ENCODE measurements at places on chromosomes 4 and X.

DNA sequence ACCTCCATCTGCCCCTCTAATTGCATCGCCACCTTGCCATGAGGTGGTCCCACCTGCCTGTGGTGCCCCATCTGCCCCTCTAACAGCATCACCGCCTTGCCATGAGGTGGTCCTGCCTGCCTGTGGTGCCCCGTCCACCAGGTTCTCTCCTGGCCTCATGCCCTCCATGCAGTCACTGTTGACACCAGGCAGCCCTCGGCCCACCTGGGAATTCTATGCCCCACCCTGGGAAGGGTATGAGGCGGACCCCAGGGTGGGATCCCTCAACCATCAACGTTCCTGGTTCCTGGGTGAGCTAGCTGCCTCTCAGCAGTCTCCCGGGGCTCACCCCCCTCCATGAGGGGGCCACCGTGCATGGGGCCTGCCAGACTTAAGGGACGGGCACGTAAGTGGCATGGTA is 38.9 kb downstream of the ACOX3 start:
- no peak for DNase-seq

DNA sequence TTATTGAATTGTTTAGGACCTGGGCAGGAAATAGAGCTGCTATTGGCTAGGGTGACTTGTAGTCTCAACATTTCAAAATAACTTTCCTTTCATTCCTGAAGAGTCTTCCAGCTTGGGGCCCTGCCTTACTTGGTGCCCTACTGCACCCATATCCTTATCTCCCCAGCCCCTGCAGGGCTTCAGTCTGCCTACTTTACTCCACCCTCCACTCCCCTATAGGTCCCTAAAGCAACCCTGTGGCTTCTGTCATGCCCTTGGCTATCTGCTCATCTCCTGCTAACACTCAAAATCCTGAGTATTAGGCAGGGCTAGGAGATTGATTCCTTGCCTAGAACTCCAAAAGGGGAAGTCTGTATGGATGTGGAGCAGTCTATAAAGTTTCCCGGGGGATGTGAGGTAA is 57.6 kb upstream of the PRKG2 start:
- no peak for DNase-seq

GRCh38 chrX:10457092-10457491 is 163.3 kb downstream of the MID1 start:
- DNase-seq: no peak

- DNase-seq: no peak
Observed at GRCh38 chr4:177177541-177178081, 132.1 kb upstream of the NEIL3 start.

- peak; percentile 84 for DNase-seq
Observed at GRCh38 chr4:112560084-112560483, 44.1 kb upstream of the NEUROG2 start.

- no peak for DNase-seq
Observed at GRCh38 chr4:26116057-26116456, 202.0 kb downstream of the SMIM20 start.

GRCh38 chr4:155632310-155632840 is 34.3 kb upstream of the GUCY1A1 start:
- DNase-seq: no peak

DNA sequence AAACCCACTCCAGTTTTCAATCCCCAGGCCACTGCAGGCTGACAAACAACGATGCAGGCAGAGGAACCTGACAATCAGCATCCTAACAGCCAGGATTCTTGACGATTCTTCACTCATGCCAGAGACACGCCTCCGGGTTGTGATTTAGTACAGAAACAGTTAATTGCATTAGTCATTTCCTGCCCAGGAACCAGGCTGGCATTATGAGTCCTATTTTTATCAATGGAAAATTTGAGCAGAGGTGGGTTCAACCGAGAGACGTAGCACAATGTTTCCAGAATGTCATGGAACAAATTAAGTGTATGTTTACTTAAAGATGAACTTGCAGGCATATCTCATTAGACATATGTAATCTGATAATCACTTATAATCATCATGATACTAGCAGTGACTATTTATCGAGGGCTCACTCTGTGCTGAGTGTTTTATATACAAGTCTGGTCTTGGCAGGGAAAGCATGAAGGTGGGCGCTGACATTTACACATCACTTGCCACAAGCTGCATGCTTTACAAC is 159.7 kb downstream of the NSUN7 start:
- DNase-seq: peak; percentile 14

DNA sequence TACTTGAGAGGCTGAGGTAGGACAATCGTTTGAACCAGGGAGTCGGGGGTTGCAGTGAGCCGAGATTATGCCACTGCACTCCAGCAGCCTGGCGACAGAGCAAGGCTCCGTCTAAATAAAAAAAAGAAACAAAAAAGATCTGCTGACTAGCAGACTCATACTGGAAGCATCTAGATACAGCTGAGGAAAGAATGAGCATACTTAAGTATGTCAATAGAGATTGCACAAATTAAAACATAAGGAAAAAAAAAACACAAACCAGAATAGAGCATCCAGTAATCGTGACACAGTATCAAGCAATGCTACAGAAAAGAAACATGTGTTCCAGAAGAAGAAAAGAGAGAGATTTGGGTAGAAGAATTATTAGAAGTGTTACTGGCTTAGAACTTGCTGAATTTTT is 105.5 kb upstream of the SPOCK3 start:
- no peak for DNase-seq

DNA sequence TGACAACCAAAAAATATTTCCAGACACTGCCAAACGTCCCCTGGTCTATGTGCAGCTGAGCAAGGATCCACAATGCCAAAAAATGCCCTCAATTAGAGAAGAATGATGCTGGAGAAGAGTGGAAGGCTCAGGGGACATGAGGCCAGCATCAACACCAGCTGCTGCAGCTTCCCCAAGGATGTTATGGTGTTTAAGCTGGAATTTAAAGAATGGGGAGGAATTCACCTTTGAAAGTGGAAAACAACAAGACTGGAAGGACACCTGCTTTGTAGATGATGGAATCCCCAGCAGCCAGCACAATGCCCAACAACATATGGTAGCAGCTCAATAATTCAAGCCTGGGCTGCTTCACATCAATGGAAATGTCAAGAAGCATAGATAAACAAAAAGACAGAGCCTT is 20.3 kb upstream of the SMPX start:
- DNase-seq: no peak

- no peak for DNase-seq
Observed at GRCh38 chrX:110435196-110435595, 76.5 kb downstream of the RTL9 start.

GRCh38 chrX:31423609-31424189 is 351.9 kb upstream of the FTHL17 start:
- DNase-seq: peak; percentile 53

GRCh38 chrX:129996120-129996519 is 13.7 kb downstream of the BCORL1 start:
- peak; percentile 25 for DNase-seq

DNA sequence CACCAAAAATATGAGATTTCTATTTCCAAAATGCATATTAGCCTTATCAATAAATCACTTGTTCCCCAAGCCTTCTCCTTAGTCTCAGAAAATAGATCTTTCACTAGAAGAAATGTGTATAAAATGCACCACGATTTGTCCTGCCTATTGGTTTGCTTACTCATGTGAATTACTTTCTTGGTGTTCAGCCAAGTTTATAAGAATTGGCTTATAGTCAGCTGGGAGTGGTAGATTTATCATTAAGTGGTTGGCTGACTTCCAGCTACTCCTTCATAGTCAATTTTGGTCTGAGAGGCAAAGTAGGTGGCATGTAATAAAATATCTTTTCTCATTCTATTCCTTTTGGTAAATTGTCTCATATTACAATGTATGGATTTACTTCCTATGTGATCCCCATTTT is 1.3 kb downstream of the SULT1E1 start:
- DNase-seq: no peak

- no peak for DNase-seq
Observed at GRCh38 chrX:96407072-96407471, 277.6 kb upstream of the DIAPH2 start.

DNA sequence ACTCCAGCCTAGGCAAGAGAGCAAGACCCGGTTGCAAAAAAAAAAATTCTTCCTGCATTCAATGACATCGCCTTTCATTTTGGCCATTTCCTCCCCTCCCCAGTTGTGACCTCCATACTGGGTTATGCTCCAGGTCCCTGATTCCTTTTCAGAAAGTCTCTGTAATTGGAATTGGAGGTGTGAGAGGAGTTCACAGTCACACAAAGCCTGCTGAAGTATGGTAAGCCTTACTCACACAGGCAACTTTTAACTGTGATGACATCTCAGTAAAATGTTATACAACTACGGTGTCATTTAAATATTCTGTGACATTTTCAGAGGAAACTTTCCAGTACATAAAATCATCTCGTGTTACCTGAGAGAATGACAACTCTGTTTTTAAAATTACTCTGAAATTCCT is 73.6 kb downstream of the CEP44 start:
- peak; percentile 52 for DNase-seq

GRCh38 chrX:103756736-103757135 is 19.9 kb upstream of the PLP1 start:
- DNase-seq: peak; percentile 3

GRCh38 chrX:39595977-39596376 is 501.8 kb downstream of the BCOR start:
- no peak for DNase-seq

DNA sequence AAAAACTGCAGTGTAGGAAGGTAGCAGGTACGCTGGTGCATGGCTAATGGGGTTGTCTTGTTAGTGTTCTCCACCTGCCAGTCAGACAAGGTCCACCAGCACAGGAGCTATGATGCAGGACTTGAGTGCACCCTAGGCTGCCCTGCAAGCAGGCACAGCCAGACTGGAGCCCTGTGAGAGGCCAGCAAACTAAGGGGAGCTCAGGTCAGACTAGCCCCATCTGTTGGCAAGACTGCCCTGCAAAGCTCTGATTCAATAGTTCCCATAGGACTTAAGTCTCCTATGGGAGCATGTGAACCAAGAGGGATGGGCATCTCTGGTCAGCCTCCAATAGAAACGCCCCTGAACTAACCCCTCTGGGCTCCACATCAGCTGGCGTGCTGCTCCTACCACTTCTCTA is 1307.3 kb downstream of the C4orf33 start:
- no peak for DNase-seq

DNA sequence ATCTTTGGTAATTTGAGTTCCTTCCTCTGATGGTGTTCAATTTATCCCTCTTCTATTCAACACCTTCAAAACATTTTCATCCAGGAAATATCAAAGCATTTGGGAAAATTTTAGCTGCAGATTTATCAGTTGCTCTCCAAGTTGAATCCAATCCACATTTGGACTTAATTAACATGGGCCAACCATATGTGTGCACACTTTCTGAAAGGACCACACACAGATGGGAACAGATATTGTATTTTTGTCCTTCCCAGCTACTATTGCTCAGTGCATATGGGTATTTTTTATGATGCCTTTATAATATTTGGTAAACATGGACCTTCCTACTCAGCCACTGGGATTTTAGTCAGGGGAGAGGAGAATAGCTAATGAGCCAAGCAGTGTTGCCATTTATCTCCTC is 65.2 kb downstream of the GLRA2 start:
- DNase-seq: no peak

GRCh38 chr4:87915621-87916020 is 59.9 kb upstream of the SPP1 start:
- DNase-seq: no peak

DNA sequence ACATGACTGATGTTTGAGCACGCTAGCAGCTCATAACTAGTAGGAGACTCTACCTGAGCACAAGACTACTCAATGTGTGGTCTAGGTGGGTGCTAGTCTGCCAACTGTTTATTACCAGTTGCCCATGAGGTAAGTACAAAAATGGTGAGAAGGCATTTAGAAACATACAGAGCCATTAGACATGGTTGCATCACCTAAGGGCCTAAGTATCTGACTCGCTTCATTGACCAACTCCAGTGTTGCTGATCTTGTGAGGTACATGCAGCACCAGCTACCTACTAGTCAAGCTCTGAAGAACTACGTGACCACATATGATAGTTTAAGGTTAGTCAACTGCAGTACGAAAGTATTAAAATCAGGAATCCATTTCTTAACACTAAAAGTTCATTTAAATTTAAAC is 39.9 kb downstream of the APBB2 start:
- DNase-seq: no peak

DNA sequence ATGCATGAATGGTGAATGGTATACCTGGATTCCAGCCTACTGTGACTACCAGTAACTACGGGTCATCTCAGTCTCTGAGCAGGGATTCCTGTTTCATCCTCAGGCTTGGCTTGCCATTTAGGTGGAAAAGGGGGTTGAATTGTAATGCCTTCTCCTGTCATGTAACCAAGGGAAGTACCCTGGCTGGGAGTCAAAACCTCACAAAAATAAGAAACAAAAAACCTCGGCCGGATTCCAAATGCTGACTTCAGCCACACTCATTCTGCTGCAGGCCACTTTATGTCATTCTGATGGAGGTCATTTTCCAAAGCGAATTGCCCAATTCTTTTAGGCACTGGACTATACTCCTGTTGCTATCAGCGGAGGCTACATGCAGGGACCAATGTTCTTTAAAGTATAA is 324.7 kb downstream of the LDB2 start:
- DNase-seq: no peak

- DNase-seq: peak; percentile 43
Observed at GRCh38 chrX:12497832-12498591, 293.2 kb upstream of the PRPS2 start.

GRCh38 chr4:147761218-147761883 is 29.5 kb downstream of the ARHGAP10 start:
- DNase-seq: no peak

DNA sequence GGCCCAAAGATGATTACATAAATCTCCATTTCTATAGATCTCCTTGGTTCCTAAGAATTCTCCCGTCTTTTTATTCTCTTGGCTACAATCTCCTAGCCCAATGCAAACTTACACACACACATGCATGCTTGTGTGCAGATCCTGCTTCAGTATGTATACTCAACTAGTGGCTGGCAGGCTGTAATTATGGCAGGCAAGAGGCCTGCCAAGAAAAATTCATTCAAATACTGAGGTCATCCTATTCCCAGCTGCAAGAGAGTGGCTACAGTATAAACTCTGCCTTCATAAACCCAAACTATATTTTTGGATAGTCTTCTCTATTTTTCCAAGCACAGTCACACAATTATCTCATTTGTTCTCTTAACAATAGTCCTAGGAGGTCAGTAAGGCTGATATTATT is 95.2 kb downstream of the SHROOM4 start:
- no peak for DNase-seq

GRCh38 chr4:83599183-83599582 is 63.3 kb downstream of the GPAT3 start:
- DNase-seq: peak; percentile 72
